ENCODE measurements at places on chromosomes 11 and 22.

DNA sequence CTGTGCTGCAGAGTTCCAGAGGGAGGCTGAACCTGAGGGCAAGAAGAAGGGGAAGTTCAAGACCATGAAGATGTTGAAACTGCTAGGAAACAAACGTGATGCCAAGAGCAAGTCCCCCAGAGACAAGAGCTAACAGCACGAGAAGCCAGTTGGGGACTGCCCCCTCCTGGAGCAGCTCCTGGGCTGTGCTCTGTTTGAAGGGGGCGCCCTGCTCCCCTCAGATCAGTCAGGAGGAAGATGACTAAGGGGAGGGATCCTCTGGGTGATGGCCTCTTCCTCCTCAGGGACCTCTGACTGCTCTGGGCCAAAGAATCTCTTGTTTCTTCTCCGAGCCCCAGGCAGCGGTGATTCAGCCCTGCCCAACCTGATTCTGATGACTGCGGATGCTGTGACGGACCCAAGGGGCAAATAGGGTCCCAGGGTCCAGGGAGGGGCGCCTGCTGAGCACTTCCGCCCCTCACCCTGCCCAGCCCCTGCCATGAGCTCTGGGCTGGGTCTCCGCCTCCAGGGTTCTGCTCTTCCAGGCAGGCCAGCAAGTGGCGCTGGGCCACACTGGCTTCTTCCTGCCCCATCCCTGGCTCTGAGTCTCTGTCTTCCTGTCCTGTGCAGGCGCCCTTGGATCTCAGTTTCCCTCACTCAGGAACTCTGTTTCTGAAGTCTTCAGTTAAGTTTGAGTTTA lies 12.6 kb downstream of the C22orf23 start:
- DNase-seq, result no peak

GRCh38 chr11:14668731-14669301 lies 25.2 kb downstream of the PDE3B start:
- DNase-seq, result no peak

DNA sequence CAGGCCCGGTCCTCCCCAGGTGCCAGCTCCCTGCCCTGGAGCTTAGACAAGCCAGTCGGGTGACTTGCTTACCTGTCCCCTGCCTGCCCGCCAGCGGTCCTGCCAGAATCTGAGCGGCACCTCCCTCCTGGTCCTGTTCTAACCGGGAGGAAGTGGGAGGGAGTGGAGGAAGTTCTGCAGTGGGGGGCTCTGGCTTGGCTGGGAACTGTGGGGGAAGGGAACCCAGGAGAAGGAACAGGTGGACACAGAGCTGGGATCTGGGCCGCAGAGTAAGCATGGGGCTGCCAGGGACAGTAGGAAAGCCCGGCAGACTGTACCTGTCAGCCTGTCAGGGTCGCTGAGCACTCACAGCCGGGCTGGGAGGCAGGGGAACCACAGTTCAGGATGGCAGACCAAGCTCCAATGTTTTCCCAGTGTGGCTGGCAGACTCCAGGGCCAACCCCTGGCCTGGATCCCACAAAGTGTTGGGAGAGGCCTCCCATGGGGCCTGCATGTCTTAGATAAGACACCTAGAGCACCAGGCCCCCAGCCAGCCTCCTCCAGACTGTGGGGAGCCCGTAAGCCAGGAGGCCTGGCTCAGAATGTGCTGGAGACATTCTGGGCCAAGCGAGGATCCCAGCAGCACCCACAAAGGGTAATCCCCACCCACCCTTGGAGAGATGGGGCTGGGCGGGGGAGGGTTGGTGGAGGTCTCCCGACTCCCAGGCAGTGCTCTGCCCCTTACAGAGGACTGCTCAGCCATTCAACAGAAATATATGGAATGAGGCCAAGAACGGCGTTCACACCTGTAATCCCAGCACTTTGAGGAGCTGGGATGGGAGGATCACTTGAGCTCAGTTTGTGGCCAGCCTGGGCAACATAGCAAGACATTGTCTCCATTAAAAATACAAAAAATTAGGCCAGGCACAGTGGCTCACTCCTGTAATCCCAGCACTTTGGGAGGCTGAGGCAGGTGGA lies 2.3 kb downstream of the CYB5R3 start:
- no peak for DNase-seq

DNA sequence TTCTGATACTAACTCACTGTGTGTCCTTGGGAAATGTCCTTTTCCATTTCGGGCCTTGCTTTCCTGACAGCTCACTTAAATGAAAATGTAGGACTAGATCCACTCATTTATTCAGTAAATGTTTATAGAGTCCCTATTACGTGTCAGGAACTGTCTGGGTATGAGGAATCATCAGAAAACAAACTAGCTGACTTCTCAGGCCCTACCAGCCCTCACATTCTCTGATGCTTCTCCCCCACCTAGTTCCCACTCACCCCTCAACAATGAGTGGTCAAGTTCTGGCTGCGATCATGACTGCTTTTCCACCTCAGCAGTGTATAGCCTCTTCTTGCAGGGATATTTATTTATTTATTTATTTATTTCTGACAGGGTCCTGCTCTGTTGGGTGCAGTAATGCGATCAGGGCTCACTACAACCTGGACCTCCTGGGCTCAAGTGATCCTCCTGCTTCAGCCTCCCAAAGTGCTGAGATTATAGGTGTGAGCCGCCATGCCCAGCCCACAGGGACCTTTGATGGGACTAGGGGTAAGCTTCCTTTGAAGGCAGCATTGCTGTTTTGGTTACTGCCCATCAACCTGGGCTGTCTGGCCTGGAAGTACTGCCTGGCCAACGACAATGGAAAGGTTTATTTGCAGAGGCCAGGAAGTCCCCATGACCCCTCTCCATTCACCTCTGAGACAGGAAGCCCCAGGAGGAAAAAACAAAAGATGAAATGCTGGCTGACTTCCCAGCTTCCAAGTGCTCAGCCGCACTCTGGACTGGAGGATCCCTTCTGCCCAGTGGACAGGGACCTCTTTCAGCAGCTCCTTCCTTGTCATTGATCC lies 33.1 kb upstream of the POLD3 start:
- no peak for DNase-seq

DNA sequence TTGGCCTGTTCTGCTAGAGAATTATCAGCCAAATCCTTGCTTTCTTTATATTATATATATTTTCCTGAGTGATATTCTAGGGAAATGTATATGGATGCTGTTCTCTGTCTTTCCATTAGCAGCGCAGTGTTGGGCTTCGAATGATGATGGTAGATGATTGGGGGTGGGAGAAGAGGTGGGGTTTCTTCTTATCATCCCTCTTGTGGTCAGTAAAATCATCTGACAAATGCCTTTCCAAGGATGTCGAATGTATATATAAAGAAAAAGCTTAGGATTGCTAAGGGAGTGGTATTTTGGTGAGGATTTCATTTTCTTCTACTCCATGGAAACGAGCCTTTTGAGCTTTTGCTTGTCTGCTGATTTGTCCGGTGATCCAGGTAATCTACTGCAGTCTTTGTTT lies 48.9 kb downstream of the ARHGEF12 start:
- no peak for DNase-seq

Data from stimulated activated CD4-positive, alpha-beta T cell treated with anti-CD3 and anti-CD28 coated beads, Interleukin-1b, Interleukin-23, amount 100 ng/mL, for 24 hours (primary cell).